Substantia nigra (tissue), 51 donors: ENCODE measurements at places on chromosomes 11 and 22.

GRCh38 chr22:24723111-24723510 is 51.4 kb downstream of the PIWIL3 start:
- no peak for DNase-seq

- no peak for DNase-seq
These were observed 260.5 kb downstream of the NXPE2 start for GRCh38 chr11:114938799-114939198.

DNA sequence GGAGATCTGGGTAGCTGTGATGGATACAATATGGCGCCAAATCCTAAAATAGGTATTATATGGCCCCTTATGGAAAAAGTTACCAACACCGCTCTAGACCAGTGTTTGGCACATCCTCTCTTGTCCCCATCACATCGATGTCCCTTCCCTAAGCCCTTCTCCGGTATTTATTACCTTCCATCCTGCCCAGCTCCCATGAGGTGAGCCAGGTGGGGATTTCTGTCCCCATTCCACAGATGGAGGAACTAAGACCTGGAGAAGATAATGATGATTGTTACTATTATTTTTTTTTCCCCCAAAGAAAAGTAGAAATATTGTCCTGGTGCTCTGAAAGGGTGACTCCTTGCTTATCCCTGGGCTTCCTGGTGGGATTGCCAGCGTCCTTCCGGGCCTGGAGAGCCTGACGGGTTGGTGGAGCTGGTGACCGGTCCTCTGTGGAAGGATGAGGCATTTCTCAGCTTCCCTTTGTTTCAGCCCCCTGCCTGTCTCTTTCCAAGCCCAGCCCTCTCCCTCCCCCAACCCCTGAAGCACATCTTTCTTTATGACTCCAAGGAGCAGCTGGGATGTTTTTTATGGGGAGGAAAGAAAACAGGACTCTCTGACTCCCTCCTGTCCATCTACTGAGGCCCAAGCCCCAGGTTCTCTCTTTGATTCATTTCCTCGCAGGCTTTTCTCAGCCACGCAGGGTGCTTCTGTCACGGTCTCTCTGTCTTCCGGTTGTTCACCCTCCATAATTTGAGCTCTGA is 65.4 kb downstream of the TP53I11 start:
- no peak for DNase-seq

GRCh38 chr22:31046539-31047226 is 34.4 kb upstream of the SMTN start:
- no peak for DNase-seq

GRCh38 chr22:42646569-42647525 is 2.3 kb downstream of the CYB5R3 start:
- DNase-seq: no peak

DNA sequence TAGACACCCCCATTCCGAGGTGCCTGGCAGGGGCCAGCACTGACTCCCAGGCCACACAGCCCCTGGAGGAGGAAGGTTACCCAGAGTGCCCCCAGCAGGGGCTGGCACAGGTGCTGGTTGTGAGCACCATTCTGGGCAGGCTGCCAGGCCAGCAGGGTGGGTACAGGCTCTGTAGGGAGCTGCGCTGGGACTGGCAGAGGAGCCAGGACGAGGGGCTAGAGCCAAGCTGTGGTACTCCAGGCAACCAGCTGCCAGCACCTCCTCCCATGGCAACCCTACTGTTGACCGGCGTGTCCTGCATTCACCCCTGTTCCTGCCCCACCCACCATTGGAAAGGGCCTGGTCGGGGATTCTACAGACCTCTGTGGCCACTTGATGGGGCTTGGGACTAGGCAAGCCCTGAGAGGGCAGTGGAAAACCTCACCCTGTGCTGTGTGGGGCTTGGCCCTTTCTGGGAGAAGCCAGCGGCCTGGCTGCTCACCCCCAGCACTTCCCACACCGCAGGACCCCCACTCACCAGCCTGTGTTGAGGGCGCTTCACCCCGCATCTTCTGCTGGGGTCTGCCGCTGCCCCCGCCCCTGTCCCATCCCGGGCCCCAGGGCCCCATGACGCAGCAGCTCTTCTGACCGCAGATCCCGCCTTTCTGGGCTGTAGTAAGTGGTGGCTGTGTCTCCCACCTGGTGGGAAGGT is 1.9 kb downstream of the CLDN5 start:
- no peak for DNase-seq
